Stimulated activated CD8-positive, alpha-beta memory T cell treated with anti-CD3 and anti-CD28 coated beads, Interleukin-4, amount 100 ng/mL, for 1 hour (primary cell): ENCODE measurements at places on chromosomes 4 and X.
A peak's percentile ranks its signal among the peaks of the same experiment; 100 is the strongest.

DNA sequence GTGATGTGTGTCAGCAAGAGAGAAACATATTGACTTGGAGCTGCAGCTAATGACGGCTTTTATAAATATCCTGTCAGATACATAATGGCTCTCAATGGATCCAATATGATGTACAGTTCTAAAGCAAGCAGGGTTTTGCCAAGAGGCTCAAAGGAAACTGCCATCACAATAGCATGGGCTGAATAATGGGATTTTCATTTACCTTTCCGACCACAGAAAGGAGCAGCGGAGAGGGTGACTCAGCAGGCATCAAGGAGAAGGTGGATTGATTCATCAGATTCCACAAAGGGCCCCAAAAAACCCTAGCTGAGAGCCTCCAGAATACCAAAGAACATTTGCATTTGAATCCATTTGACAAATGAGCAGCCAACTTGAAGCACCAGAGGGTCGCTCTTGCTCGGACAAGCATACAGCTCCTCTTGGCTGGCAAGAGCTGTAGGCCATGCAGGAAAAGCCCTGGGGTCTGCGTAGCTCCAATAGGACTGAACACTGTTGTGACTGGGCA, 355.7 kb upstream of the NOCT start:
- DNase-seq = no peak

DNA sequence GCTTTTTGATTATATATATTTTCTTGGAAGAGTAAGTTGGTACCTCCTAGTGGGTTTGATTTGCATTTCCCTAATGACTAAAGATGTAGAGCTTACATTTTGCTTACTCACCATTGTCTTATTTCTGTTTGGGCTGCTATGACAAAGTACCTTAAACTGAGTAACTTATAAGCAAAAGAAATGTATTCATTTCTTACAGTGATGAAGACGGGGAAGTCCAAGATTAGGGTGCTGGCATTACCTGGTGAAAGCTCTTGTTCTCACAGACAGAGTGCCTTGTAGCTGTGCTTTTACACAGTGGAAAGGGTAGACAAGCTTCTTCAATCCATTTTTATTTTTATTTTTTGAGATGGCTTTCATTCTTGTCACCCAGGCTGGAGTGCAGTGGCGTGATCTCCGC, 229.2 kb upstream of the AGA start:
- no peak for DNase-seq

- no peak for DNase-seq
Observed at GRCh38 chr4:41213625-41214135, 662 bp downstream of the APBB2 start.

DNA sequence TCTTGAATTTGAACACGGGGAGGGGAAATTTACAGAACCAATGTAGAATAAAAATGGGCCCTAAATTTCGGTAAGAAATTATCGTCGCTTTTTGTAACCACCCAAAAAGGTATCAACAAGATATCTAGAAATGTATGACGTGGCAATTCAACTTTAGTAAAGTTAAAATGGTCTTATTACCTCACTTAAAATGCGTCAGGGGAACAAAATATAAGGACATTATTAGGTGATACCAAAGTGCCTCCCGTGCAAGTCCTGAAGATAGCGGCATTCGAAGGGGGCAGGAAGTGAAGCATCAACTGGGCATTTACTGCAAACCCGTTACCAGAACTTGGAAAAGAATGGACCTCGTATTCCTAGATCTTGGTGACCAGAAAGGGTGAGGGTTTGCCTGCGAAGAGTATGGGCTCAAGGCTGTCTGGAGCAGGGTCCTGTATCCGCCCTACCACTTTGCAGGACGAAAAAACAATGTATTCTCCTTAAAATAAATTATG, 980 bp downstream of the AP1S2 start:
- no peak for DNase-seq

GRCh38 chr4:150828159-150828558, 186.9 kb downstream of the LRBA start:
- DNase-seq = peak; percentile 6

DNA sequence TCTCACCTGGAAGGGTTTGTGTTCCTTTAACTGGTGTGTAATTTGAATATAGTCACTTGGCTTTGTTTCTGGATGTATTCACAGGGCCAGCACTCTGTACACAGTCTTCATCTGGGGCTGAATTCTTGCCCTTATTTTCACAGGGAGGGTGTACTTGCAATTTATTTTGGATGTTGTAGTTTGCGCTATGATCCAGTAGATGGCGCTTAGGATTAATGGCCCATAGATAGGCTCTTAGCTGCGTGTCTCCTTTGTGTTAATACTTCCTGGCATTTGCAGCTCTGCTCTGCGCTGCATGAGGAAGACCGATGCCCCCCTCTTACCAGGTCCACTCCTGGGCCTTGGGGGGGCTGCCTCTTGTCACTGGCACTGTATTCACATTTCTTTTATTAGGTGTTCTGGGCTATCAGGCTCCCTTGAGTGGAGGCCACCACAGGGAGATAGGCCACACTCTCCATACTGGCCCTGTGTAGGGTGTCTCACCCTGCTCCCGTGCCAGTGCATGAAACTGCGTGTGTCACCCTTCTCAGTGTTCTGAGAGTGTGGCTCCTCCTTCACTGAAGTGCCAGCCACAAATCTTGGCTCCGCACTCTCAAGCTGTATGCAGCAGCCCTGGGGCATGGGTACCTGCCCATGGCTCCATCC, 562.2 kb downstream of the ZIC3 start:
- DNase-seq = no peak

- no peak for DNase-seq
Observed at GRCh38 chr4:28221536-28221935, 1360.9 kb downstream of the STIM2 start.

- no peak for DNase-seq
Observed at GRCh38 chr4:14592950-14593349, 409.3 kb upstream of the CPEB2 start.

DNA sequence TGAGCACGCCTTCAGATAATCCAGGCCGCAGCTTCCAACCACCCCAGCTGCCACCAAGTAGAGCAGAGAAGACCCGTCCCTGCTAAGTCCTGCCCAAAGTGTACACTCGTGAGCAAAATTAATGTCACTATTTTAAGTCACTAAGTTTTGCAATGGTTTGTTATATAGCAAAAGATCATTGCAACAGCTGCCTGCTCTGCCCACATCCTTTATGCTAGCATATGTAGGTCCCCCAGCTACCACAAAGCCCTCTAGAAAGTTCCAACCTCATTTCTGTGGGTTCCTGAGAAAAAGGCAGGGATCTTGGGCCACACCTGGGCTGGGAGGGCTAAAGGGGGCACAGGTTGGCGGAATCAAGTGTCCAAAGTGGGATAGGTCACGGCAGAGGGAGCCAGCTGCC, 346.9 kb downstream of the BCOR start:
- no peak for DNase-seq

DNA sequence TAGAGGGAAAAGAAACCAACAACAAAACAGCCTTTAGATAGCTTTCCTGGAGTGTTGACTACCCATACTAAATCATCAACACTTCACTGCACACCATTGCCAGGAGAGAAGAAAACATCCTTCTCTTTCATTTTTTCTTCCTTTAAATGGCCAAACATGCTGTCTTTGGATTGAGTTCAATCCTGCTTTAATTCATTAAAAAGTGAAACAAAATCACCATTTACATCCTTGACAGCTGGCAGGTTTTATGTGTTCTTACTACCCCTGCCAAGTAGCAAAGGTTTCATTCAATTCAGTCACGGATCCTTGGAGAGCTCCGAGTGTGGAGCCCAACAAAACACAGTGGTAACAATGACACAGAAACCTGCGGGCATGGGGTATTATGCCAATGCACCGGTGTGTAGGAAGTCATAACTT, 568.3 kb downstream of the ANKRD50 start:
- DNase-seq = no peak

DNA sequence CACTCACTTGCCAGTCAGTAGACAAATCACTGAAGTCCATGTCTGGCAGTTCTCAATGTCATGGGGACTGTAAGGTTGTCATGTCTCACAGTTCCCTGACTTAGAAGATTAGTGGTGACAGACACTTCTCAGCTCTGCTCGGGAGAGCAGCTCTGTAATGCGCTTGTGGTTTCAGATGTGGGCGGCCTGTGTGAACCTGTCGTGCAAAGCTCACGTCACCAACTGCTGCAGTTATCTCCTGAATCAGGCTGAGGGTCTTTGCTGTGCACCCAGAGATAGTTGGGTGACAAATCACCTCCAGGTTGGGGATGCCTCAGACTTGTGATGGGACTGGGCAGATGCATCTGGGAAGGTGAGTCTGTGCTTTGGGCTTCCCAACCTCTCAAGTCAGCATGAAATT, at the start of gene IL9R:
Gene IL9R (plus strand): TSS at position 261 of the 400 bp plus-strand sequence. CDS start 64 bp downstream, at position 325.
- peak; percentile 13 for DNase-seq

DNA sequence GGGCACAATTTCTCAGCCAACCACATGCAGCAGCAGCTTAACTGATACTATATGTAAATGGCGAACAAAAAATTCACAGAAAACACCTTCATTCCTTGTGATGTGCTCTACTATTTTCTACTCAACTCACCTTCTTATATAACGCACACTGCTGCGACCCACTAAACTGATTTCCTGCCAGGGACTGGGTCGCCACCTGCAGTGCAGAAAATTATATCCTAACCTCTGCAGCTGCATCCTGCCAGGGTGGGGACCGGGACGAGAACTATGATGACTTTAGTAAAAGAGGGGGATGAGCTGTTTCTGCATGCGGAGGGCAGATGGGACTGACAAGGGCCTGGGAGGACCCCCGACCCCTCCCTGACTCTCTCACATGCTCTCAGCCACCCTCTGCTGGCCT, 27.4 kb downstream of the ABLIM2 start:
- no peak for DNase-seq

DNA sequence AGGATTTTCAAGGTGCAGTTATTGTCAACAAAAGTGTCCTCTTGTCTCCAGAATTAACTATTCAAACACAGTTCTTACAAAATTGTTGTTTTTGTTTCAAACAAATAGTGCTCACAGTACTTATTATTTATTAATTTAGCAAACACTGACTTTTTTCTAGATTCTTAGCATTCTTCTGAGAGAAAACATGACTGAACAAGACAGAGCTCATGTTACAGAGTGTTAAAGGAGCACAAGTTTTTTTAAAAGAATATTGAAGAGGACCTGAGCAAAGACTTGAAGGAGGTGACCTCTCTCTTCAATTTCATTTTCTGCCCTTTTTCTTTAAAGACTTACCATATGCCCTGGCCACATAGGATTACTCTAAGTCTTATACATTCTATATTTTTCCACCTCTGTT, 2220.3 kb upstream of the AGA start:
- DNase-seq = no peak

DNA sequence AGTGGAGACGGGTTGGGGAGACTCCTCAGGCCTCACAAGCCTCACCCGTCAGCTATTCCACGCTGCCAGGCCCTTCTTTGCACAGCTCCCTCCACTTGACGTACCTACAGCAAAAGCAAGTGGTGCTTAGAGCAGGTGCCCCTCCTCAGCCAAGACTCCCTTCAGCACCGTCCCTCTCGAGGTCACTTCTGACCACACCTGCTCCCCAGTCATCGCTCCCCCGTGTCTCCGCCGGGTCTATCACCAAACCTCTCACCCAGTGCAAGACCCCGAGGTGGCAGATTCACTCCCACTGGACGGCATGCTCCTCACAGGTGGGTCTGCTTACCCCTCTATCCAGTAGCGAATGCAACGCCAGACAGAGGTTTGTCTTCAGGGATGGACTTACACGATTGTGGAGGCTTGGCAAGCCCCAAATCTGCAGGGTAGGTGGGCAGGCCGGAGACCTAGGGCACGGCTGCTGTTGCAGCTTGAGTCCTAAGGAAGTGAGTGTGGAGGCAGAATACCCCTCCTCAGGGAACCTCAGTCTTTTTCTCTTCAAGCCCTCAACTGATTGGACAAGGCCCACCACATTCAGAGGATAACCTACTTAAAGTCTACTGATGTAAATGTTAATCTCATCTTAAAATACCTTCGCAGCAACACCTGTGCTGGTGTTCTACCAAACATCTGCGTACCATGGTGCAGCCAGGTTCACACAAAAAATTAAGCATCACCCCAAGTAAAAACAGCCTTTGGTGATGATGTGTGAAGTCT, 14.5 kb upstream of the HELT start:
- DNase-seq = no peak

GRCh38 chr4:182105416-182105815, 137.8 kb upstream of the TENM3 start:
- no peak for DNase-seq

DNA sequence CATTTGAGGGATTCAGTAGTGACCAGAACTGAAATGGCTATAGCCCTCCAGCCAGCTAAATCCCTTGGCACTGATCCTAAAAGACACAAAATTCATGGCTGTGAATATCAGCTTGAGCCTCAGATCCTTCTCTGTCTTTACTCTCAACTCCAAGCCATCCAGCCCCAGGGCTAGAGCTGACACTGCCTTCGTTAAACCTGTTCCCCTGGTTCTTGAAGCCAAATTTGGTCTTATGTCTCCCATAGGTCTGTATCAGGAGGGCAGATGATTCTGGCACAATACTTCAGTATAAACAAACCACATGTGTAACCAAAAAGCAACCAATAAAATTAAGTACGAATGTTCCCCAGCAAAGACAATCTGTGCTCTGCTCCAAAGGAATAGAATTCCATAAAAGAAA, 78.0 kb downstream of the ANOS1 start:
- no peak for DNase-seq

GRCh38 chr4:18057821-18058533, 36.4 kb upstream of the LCORL start:
- DNase-seq = no peak

DNA sequence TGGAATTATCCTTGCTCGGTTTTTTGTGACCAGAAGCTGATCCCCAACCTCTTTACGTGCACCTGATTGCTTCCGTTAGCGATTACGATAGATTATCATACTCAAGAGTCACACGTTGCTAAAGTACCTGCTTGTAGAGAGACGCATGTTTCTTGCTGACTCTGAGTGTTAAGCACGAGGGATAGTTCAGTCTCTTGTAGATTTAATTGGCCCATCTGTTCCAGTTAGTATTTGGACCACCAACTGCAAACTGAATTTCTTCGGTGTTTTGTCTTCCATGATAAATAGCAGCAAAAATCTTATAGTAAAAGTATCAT, 516 bp upstream of the COX18 start:
- no peak for DNase-seq

DNA sequence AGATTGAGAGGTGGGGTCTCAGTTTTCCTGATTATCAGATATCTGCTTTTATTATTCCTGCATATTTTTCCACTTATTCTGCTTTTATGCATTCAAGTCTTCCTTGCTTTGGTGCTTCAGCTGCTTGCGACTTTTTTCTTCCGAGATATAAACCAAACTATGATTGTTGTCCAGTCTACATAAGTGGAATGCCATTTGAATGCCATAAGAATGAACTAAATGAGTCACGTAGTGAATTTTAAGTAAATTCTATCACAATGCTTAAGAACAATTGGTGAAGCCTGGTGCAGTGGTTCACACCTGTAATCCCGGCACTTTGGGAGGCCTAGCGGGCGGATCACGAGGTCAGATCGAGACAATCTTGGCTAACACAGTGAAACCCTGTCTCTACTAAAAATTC, 189.1 kb downstream of the PCDH18 start:
- no peak for DNase-seq

GRCh38 chr4:98976716-98977115, 18.8 kb upstream of the METAP1 start:
- DNase-seq = no peak

DNA sequence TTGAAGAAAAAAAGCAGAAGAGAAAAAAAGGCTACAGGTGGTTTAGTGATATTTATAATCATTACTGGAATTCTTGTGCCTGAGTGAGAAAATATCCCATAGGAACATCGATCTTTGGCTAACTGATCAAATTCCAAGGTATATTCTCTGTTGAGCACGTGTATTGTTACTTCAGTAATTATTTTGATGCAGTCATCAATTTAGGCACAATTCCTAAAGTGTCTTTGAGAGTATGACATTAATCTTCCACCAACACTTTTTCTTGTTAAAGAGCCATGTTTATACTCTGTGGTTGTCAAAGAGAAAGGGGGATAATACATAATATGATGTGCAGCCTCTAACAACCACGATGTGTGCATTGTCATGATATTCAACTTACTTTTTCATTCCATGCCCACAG, 151.1 kb downstream of the TSPAN5 start:
- DNase-seq = no peak
